Stimulated activated CD8-positive, alpha-beta memory T cell treated with anti-CD3 and anti-CD28 coated beads, Interleukin-4, amount 100 ng/mL, for 4 hours (primary cell): ENCODE measurements at places on chromosomes 4 and X.

DNA sequence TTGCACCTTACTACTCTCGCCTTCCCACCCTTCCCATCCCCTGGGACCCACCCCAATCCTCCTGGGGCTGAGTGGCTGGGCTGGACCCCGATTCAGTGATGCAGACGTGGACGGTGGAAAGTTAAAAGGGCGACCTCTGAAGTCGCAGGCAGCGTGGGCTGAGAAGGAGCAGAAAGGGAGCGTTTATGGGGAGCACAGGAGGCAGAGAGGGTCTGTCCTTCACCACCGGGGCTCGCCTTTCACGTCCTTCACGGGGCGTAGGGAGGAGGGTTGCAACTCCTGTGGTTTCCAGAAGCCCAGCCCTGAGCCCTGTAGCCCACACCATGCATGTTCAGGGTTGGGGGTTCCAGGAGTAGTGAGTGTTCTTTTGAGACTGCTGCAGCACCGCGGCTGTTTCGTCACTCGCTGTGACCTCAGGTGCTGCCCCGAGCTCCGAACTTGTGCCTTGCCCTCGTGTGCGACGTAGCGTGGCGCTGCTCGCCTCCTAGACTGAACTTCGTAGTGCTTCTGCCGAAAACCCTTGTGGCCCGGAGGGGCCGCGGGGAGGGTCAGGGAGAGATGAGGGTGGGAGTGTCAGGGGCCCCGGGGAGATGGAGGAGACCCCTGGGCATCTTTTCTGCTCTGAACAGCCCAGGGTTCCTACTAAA, 1.6 kb downstream of the NHS start:
- DNase-seq, result no peak

GRCh38 chr4:138192113-138192512, 50.0 kb downstream of the SLC7A11 start:
- no peak for DNase-seq

DNA sequence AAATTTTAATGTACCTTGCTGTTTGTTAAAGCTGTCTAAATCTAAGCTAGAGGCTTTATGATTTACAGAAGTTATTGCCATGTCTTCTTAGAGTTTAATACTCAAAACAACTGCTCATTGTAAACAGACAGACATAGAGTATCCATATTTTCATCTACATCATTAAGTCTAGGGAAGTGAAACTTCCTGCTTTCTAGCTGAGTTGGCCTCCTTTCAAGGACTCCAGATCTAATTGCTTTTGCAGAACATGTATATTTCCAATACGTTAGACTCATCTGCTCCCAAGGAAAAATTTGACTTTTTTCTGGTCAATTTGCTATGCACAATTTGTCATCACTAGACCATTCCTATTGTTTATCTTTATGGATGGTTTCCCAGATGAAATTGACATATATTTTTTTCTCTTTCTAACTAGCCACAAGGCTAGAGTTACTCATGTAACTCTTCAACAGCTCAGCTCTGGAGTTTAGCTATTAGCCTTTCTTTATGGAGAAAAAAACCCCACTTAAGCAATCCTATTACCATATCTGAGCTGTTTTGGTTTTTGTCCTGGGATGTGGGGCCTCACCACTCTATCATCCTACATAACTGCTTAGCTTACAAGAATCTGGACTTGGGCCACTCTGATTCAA, 122.9 kb downstream of the PPA2 start:
- no peak for DNase-seq

DNA sequence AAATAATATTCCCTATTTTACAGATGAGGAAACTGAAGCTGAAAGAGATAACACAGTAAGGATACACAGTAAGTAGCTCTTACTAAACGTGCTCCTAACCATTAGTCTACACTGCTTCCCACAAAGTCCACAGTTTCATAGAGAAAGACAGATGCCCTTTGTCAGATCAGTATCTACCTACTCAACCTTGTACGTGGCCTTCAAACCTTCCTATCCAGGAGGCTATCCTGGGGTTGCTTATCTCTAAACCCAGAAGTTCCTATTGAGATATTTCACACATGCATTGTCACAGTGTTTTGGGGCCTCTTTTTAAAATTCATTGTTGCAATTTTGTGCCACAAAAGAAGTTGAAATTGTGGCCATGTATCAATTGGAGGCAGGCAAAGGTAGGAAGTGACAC, 208.0 kb downstream of the ENOX2 start:
- no peak for DNase-seq

DNA sequence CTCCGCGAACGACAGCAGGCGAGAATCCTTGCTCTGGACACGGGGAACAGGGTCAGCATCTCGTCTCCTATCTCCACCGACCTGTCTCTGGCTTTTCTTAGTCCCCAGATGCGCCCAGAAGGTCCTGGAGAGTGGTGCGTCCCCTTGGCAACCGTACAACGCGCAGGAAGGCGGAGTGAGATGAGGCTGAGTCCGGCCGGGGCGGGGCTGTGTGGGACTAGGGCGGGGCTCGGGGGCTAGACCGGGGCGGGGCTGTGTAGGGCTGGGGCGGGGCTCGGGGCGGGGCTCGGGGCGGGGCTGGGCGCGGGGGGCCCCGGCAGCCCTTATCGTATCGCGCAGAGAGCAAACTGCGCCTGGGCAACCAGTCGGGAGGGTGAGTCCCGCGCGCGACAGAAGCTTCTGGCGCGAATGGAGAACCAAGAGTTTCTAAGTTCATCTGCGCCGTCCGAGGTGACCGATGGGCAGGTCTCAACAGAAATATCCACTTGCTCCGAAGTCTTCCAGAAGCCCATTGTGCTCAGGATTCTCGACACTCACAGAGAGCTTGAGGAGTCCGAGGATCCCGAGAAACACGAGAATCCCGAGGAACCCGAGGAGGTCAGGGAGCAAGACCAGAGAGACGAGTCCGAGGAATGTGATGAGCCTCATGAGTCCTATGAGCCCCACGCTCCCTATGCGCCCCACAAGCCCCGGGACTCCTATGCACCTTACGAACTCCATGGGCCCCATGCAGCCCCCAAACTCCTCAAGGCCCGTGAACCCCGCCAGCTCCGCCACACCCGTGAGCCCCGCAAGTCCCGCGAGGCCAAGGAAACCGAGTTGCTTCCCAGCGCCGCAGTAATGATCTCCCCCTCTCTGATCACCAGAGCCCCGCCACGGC, 24.9 kb downstream of the ARL9 start:
- DNase-seq, result peak; percentile 65

- DNase-seq, result no peak
Observed at GRCh38 chr4:7124689-7125442, 57.0 kb upstream of the GRPEL1 start.

GRCh38 chrX:17291171-17291900, 83.7 kb upstream of the NHS start:
- no peak for DNase-seq

DNA sequence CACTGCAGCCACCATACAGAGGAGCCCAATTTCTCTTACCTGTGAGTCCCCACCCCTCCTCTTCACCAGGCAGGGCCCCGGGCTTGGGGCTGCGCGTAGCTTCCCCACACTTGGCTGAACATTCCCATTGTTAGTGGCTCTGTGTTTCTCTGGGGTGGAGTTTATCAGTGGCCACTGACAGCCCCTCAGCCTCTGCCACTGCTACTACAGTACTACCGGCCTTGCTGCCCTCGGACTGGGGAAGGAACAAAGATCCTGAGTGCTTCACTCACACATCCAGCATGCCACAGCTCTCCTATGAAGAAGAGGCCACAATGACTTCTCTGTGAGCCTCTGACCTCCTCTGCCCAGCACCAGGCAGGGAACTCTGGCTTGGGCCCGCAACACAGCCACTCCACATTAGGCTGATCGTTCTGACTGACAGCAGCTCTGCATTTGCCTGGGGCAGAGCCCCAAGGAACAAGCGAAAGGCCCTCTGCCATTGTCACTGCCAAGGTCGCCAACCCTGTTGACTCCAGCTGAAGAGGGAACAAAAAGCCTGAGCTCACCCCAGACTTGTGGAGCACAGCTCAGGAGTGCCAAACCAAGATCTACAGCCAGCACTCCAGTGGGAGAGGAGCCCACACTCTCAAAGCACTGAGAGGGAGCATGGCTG, 24.0 kb downstream of the ABCB7 start:
- no peak for DNase-seq

DNA sequence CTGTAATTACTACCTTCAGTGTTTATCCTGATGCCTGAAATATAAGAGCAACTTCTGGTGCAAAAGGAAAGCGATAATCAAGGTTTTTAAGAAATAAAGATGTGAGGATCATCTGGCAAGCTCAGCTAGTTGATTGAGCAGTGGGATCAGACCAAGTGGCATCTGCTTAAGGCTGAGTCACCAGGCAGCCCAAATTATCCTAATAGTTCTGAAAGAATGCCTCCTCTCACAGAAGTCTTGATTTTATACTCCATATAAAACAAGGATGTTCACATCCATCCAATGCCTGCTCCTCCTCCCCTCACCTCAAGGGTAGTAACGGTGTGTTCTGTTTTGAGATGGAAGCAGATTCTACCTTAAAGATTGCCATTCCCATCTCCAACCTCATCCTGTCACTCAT, 134.5 kb upstream of the RASGEF1B start:
- DNase-seq, result no peak

GRCh38 chrX:132442691-132443090, 46.1 kb downstream of the MBNL3 start:
- no peak for DNase-seq

DNA sequence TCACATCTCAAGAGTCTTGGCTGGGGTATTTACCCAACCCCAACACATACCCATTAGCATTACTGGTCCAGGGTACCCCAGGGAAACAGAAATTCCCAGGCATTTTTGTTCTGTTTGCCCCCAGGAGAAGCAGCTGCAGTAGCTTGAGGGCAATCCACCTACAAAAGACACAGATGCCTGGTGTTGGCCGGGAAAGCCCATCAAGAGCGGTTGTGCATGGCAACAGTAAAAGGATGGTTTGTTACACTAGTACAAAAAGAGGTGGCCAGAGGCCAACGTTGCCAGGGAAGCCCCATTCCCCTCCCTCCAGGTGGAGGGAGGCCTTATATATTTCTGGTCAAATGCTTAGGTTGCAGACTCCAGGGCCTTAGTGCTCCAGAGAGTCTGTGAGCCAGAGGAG, 637.8 kb downstream of the BCOR start:
- no peak for DNase-seq

GRCh38 chrX:53087388-53087831, 5.2 kb downstream of the TSPYL2 start:
- DNase-seq, result no peak

DNA sequence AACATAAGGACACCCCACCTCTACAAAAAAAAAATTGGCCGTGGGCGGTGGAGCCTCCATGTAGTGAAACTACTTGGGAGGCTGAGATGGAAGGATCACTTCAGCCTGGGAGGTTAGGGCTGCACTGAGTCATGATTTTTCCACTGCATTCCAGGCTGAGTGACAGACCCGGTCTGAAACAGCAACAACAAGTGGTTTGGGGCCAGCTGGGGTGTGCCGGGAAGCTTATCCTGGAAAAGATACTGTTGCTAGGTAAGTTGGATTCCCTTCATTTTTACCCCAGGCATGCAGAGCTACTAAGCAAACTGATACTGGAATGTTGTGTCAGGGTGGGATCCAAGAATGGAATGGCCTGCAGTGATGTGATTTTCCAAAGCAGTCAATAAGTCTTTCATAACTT, 57.0 kb downstream of the XAGE2 start:
- no peak for DNase-seq

DNA sequence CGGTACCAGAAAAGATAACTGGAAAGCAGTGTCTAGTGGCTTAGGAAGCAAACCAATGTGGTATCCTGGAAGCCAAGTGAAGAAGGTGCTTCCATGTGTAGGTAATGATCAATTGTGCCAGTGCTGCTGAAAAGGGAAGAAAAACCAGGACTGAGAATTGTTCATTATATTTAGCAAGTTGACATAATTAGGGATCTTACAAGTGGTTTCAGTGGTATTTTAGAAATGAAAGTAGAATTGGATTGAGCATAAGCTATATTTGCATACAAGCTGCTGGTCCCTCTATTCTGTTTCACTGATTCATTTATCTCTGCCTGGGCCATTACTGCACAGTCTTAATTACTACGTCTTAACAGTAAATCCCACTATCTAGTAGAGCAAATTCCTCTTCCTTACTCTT, 32.3 kb downstream of the PRDM8 start:
- no peak for DNase-seq

- no peak for DNase-seq
Observed at GRCh38 chr4:52588097-52588496, 71.0 kb downstream of the USP46 start.

DNA sequence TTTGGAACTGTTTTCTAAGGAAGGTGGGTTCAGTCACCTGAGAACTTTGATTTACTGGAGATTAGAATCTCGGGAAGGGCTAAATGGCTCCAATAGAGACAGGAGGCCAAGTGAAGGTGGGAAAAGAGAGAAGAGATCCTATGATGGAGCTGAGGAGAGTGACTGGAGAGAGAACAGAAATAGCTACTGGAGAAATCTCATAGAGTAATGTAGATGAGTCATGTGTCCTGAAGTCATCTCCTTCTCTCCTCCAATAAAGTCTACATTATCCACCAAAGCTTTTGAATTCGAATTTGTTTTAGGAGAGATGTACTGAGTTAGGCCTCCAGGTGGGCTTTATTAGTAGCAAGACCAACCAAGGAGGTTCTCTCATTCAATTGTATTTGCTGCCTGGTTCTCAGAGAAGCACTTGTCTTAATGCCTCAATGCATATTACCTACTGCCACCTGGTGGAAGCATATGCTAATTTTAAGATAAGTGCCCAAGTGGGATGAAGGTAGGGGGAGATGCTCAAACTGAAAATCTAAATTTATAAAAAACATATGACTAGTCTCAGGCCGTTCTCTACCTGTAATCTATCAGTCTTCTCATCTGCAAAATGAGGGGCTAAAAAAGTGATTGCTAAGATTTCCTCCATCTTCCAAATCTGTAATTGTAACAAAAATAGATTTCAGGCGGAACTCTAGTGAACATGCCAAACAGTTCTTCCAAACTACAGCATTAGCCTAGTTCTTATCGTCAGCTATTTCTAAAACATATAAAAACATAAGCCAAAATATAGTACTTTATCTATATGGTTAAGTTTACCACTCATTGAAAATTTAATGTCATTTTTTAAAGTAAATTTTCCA, 24.4 kb downstream of the TXK start:
- no peak for DNase-seq

GRCh38 chr4:165461159-165461821, 82.5 kb downstream of the CPE start:
- DNase-seq, result no peak

- DNase-seq, result no peak
Observed at GRCh38 chrX:136742721-136743379, 37.9 kb downstream of the ARHGEF6 start.

DNA sequence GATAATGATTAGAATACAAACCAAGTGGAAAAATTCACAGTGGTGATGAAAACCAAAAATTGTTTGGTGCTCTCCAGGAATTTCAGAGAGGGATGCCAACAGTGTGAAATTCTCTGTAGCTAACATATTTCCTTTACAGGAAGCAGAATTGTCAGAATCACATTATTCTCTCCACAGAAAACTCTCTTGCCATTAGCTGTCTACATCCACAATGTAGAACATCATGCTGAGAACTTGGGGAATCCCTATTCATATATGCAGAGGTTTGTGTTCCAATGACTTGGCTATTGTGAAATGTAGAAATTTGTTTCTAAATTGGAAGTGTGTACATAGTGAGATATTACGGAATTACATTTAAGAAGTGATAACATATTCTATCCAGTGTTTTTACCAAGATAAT, 142.0 kb downstream of the PCDH7 start:
- DNase-seq, result no peak
